ENCODE measurements at places on chromosomes 7 and 10.

DNA sequence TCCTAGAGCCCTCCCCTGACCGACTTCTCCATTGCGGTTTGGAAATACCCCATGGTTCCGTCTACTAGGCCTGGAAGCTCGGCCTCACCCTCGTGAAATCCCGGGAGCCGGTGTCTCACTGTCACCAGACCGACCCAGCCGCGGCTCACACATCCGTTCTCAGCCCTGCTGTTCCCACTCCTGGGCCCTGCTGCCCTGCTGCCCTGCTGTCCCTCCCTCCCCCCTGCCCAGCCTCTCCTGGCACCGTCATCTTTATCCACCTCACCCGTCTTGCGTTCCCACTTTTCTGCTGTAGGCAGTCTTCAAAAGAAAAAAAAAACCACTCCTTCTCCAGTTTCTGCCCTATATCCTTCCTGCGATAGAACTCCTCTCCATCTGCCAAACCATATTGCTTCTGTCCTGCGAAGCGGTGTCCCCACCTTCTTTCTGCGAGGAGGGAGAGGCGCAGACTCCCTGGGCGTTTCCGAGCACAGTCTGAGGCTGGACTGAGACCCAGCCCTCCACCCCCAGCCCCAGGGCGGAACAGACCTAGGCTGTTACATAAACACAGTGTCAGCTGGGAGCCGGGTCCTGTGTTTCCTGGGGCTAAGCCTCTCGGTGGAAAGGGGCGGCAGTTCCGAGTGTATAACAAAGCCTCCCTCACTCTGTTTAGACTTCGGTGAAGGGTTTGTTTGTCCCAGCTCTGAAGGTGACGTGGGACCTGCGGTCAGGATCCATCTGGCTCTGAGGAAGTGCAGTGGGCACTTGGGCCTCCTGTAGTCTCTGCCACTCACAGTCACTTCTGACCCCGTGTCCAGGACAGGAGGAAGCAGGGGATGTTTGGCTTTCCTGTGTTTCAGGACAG is 2.8 kb downstream of the AGAP3 start:
- DNase-seq, result no peak

- DNase-seq, result no peak
These were observed 316.5 kb upstream of the ZMIZ1 start for GRCh38 chr10:78752221-78752620.

- DNase-seq, result no peak
These were observed 491.7 kb downstream of the ARL4A start for GRCh38 chr7:13179011-13179582.

- DNase-seq, result no peak
These were observed 2.0 kb downstream of the AKR1E2 start for GRCh38 chr10:4828005-4828404.

DNA sequence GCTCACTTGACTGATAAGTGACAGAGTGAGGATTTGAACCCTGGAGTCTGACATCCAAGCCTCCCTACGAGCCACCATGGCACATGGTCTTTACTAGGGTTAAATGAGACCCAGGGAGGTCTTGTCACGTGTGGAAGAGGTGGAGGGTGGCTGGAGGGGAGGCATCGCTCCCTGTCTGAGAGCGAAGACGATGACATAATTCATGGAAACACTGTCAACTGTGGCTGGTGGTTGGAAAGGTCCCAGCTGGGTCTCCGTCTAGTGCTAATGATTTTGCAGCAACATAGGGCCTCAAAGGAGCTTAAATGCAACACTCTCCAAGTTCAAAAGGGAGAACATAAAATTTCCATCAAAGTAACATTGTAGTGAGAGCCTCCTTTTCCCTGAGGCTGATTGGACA is 99.9 kb upstream of the BAIAP2L1 start:
- DNase-seq, result no peak

DNA sequence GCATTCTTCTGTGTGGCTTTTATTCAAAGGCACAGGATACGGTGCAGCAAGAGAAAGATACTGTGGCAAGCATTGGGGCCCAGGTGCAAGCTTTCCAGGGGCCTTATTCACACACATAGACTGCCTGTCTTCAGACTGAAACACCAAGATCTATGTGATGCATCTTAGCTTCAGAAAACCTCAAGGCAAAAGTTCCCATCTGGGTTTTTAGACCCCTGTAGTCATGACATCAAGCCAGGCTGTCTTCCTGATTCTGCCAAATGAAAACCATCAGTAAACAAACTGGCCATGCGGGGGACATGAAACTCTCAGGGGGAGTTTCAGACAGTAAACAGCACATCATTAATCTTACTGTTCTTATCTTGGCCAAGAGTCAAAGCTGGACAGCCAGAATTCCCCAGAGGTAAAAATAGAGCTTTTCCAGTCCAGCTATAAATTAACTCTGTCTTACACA is 9.8 kb downstream of the AGBL3 start:
- DNase-seq, result no peak

- no peak for DNase-seq
These were observed 13.6 kb downstream of the CPA1 start for GRCh38 chr7:130393841-130394411.

- no peak for DNase-seq
These were observed 68.4 kb downstream of the CDHR3 start for GRCh38 chr7:106031300-106032035.

- DNase-seq, result no peak
These were observed 39.1 kb downstream of the NHLRC2 start for GRCh38 chr10:113893570-113893969.

DNA sequence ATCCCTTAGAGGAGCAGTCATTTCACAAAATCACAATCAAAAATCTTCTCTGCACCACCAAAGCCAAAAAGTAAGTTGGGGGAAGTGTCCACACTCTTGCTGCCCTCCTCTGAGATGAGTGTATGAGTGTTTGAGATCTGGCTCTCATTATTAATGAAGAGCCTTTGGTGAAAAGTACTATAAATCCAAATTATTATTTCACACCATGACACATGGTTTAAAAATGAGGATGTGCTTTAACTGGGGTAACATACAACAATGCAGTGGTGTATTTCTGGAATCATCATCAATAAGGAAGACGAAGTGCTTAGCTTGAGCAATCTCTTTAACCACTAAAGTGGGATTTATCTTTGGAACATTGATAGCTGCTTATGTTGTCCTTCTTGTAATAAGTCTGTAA is 114.2 kb upstream of the ADAM12 start:
- no peak for DNase-seq

- no peak for DNase-seq
These were observed 150.9 kb downstream of the CPED1 start for GRCh38 chr7:121139427-121139826.

- DNase-seq, result no peak
These were observed 52.8 kb downstream of the HHEX start for GRCh38 chr10:92742331-92743228.

GRCh38 chr7:77727936-77728701 is 31.9 kb downstream of the RSBN1L start:
- no peak for DNase-seq

- no peak for DNase-seq
These were observed 25.2 kb downstream of the ADAP1 start for GRCh38 chr7:929311-929711.

GRCh38 chr7:18016547-18017444 is 10.8 kb downstream of the PRPS1L1 start:
- no peak for DNase-seq

DNA sequence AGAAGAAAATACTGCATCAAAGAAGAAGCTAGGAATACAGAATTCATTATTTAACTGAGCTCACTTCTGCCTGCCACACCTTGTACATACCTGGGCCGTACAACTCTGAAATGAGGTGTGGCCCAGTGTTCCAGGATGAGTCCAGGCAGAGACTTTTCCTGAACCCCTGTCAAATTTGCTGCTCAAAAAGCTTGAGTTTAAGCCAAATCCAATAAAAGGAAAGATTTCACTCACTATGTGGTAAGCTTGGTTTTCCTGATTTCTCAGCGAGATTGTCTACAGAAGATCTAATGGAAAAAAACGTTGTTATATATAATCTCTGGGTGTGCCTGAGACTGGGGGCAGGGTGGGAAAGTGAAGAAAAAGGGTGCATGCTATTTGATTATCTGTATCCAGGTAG is 72.1 kb upstream of the EGFR start:
- DNase-seq, result no peak

GRCh38 chr7:155414547-155415492 is 43.1 kb upstream of the EN2 start:
- no peak for DNase-seq

DNA sequence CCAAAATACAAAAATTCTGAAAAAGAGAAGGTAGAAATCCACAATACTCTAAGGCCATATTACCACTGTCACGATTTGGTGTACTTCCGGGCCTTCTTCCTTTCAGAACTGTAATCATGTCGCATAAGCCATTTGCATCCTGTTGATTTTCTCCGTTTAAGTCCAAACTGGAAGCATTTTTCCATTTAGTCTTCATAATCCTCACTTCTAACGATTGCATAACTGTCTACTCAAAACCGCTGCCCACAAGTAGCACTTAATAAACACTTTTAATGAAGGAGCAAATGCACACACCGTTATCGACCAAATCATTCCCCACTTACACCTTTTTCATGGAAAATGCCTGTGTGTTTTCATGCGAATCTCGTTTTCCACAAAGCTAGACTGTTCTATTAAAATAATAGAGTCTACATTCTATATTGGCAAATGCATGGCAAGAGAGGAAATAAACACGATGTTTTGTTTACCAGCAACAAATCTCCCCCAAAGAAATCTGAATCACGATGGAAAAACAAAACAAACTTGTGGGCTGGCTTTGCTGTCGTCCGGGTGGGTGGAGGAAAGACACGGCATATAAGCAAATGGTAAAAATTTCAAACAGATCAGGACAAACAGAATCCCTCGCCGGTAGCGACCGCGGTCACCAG is 1.0 kb downstream of the ATE1 start:
- peak; percentile 16 for DNase-seq

- DNase-seq, result no peak
These were observed 63.7 kb downstream of the PRKCQ start for GRCh38 chr10:6516281-6516928.

DNA sequence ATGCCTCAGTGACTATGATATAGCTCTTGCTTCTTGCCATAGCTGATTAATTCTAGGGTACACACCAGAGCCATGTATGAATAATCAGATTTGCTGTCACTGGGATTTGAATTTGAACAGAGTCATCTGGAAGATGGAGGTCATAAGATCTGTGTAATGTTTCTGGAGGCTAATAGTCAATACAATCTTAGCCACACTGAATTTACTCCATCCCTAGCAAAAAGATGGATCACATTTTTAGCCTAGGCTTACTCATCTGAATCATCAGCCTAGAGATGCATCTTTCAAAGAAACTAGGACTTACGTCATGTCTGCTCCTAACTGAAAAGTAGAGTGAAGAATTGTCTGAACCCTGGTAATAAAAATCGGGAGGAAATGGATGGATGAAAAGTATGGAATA is 142.3 kb upstream of the ZNF804B start:
- DNase-seq, result no peak

DNA sequence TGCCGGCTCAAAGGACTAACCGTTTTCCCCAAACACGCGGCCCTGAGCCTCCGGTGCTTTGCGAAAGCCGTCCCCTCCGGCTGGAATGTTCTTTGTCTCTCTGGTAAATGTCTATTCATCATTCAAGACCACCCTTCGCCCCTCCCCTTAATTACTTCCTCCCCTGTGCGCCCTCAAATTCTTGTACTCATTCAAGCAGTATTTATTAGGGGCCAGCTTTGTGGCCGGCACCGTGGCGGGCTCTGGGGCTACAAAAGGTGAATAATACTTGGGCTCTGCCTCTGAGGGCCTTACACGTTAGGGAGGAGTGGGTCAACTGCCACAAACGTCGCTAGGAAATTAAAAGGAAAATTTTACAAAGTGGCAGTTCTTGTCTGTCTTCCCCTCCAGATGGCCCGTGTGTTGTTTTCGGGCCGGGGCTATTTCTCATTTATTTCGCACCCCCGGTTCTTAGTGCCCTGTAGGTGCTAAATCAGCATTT is 1.5 kb upstream of the MEST start:
- DNase-seq, result no peak

GRCh38 chr7:101362334-101363195 is at the start of gene COL26A1:
COL26A1 (plus strand) TSS chr7:101362875; CDS start chr7:101363033, 158 bp downstream.
- DNase-seq, result peak; percentile 41

DNA sequence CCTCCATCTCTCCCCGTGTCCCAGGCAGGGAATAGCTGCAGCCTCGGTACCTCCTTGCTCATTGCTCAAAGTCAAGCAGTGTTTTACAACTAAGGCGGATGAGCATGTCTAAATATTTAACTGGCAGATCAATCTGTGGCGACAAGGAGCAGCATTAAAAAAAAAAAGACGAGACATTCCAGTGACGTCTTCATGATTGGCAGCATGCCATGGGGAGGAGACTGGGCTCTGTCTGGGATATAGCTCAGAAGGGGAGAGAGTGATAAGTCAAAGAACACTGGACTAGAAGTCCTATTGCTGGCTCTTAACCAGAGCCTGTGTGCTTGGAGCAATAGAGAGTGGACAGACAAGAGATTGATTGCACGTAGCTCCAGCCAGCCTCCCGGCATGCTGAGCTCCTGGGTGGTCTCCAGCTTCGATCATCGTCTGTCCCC is 287.5 kb upstream of the PODXL start:
- DNase-seq, result no peak

DNA sequence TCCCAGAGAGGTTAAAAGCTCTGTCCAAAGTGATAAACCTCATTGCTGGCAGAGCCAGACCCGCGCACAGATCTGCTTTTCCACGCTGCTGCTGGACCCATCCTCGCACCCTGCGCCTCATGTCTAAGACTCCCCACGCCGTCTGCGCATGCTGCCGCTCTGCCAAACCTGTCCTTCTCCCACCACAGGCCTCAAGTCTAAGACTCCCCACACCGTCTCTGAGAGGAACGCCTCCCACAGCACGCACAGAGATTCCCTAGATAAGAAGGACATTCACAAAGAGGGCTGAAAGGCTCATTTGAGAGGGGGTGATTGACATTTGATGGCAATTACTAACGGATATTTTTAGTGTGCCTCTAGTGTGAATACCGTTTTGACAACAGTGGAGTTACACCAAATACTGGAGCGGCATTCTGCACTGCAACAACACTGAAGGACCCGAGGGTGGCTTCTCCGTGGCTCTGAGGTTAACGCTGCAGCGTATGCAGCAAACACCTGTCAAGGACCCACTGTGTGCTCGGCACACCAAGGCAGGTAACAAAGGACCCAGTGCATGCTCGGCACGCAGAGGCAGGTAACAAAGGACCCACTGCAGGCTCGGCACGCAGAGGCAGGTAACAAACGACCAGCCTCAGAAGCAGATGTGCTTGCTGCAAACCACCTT is 231.4 kb downstream of the DNAJB6 start:
- DNase-seq, result no peak

DNA sequence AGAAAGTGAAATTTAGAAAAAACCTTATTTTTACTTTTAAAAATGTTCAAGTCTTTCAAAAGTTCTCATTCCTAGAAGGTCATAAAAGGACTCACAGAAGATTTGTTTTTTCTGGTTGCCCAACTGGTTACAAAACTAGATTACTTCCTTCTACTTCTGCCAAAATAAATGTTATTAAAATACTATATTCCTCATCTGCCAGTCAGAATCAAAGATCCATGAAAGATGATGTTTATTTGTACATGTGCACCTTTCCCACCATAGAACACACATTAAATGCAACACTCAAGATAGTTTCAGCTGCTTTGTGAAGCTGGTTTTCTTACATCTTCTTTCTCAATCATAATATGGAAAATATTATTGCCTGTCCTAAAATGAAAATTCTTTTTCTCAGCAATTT is 465.4 kb downstream of the ETV1 start:
- DNase-seq, result no peak

All from HuH-7.5 (cell line).